ENCODE measurements at places on chromosomes 7 and 10.

- DNase-seq = no peak
Observed at GRCh38 chr10:110461530-110461929, 36.2 kb upstream of the DUSP5 start.

- DNase-seq = no peak
Observed at GRCh38 chr7:36298106-36298505, 91.6 kb upstream of the ANLN start.

- DNase-seq = no peak
Observed at GRCh38 chr7:108091461-108091831, 38.7 kb downstream of the LAMB4 start.

DNA sequence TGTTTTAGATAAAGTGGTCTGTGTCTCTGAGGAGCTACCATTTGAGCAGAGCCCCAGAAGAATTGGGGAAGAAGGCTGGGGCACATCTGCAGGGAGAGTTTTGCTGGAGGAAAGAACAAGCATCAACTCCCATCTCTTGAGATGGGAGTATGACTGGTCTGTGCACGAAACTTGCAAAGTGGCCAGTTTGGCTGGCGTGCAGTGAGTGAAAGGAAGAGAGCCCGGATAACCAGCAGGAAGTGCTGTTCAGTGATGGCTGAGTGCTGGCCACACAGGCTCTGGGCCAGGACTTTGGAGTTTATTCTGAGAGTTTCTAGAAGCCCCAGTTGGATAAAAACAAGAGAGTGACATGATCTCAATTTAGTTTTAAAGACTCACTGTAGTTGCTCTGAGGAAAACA lies 34.4 kb upstream of the SVIL start:
- no peak for DNase-seq

DNA sequence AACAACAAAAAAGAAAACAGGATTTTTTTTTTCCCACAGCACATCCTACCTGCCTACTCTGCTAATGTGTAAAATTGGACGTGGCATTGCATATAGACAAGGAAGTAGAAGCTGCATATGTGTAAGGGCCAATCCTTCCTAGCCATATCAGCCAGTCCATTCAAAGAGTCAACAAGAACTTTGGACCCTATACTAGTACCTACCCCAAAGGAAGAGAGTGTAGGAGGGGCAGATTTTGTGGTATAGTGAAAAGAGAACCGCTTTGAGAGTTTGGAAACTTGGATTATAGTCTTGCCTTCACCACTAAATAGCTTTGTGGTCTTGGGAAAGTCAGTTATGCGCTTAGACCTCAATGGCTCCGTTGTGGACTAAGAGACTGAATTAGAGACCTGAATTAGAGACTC lies 12.1 kb upstream of the MCU start:
- no peak for DNase-seq

DNA sequence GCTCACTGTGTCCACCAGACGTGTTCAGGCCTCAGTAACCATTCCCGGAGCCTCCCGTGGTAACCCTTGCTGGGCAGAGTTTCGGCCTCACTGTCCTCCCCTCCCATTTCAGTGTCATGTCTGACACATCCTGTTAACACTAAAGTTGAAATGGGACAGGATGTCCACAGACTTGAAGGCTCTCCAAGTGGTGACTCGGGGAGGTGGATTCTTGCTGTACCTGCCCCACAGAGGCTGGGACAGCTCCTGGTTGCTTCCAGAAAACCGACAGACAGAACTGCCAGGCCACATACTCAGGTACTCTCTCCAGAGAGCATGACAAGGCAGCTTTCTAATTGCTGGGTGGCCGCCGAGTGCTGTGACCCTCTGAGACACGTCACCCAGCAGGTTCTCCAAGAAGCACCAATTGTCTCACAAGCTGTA lies 17.9 kb upstream of the CYTH3 start:
- no peak for DNase-seq

GRCh38 chr10:71493741-71494140 lies 97.0 kb downstream of the CDH23 start:
- DNase-seq = no peak

DNA sequence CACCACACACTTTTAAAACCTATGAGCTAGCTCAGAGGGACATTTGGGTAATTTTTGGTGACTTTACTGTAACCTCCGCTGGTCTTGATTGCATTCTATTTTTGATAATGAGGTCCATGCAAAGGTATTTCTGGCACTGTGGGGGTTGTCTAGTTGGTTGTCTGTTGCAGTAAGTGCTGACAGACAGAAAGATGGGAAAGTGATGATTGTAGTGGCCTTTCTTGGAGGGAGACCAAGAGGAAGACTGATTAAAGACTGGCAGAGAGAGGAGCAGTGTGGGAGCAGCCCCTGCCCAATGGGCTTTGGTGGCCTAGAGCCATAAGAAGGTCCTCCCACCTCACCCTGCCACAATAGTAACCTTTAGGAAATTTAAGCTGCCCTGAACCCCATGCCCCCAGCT lies 173.4 kb upstream of the CTBP2 start:
- DNase-seq = no peak

- DNase-seq = no peak
Observed at GRCh38 chr7:131717181-131717580, 160.8 kb upstream of the PODXL start.

GRCh38 chr7:92766461-92767003 lies 69.8 kb downstream of the CDK6 start:
- no peak for DNase-seq

Data from stimulated activated CD4-positive, alpha-beta T cell treated with anti-CD3 and anti-CD28 coated beads, Interleukin-4, amount 100 ng/mL, for 24 hours (primary cell).